ENCODE measurements at places on chromosomes 5 and 9.

DNA sequence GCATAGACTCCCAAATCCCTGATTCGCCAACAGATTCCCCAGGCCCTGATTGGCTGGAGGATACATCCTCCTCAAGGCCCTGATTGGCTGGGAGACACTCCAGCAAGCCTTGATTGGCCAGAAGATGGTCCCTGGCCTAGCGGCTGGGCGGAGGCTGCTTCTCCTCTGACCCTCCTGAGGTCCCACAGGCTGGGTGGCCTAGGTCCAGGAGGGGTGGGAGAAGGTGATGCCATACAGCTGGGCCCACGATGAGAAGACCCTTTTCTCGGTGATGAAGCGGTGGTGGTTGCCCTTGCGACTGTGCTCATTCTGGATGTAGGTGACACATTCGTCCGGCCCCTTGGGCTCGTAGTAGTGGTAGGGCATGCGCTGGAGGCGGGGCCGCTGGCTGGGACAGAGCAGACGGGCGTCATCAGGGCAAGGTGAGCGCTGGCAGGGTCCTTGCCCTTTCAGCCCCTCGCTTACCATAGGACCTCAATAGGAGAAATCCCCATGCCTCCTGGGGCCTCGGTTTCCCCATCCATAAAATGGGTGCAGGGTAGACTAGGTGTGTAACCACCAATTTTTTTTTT lies 9.0 kb upstream of the AK1 start:
- DNase-seq = no peak

GRCh38 chr5:120463006-120463680 lies 957 bp upstream of the PRR16 start:
- no peak for DNase-seq

- DNase-seq = no peak
Observed at GRCh38 chr9:38380872-38381534, 11.5 kb upstream of the ALDH1B1 start.

DNA sequence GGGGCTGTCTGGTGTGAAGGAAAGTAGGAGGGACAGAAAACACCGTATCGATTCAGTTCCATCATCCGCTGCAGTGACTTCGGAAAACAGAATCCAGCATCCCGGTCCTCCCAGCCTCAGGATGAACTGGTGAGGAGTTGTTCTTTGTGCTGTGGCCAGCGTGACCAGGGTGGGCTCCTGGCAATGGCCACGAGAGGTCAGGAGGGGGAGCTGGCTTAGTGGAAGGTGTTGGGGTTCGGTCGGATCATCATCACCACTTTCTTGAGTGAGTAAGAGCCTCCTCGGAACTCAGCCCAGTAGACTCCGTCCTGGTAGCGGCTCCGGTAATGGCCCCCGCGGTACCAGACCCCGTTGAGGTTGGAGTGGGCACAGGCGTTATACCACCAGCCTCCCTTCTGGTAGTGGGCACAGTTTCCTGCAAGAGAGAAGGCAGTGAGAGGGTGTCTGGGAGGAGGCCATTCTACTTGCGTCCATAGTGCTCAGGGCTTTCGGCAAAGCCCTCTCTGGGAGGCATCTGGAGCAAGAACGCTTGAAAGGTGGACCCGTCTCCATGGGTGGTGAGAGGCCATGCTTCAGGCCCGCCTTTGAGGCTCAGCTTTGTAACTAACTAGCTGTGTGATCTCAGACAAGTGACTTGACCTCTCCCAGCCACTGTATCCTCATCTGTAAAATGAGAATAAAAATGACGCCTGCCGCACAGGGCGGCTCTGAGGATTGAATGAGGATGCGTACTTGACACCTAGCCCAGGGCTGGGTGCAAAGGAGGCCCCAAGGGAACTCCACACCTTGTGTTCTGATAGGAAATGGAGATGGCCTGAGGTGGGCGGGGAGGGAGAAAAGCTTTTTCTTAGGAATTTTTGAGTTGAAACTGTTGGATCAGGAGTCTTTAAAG lies 33.5 kb downstream of the ANGPTL2 start:
- no peak for DNase-seq

DNA sequence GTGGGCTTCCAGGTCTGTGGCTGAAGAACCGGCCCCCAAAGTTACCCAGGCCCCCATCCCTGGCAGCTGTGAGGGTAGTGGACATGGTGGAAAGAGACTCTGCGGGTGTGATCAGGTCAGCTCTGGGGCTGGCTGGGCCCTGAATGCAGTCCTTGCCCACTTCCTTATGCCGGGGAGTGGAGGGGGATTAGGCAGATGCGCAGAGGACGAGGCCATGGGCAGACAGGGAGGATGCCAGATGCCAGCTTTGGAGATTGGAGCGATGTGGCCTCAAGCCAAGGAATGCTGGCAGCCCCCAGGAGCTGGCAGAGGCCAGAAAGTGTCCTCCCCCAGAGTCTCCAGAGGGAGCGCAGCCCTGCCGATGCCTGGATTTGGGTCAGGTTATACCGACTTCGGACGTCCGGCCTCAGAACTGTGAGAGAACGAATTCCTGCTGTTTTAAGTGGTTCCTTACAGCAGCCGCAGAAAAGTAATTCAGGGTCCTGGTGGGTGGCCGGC lies 69.8 kb downstream of the ADAMTS2 start:
- DNase-seq = no peak

GRCh38 chr5:111626473-111627148 lies 114.3 kb upstream of the STARD4 start:
- no peak for DNase-seq

- DNase-seq = no peak
Observed at GRCh38 chr5:91223886-91224285, 159.2 kb downstream of the ARRDC3 start.

- DNase-seq = no peak
Observed at GRCh38 chr5:120124031-120124430, 340.1 kb upstream of the PRR16 start.

DNA sequence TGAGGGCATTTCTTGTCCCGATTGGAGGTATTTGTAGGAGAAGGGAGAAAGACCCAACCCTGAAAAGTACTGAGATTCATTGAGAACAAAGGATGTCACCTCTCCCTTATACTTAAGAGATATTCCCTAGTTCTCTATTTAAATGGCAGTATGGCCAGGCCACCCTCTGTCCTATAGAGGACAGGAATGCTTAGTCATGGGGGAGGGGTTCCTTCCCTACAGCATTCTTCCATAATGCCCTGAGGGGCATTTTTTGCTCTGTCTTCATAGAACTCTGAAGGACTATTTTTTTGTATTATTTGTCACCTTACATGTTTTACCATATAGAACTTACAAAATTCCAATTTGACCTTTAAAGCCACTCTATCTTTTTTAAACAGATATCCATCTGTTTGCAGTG lies 176.3 kb downstream of the TMEM161B start:
- DNase-seq = no peak

GRCh38 chr9:5566054-5566618 lies 55.8 kb downstream of the PDCD1LG2 start:
- DNase-seq = no peak

DNA sequence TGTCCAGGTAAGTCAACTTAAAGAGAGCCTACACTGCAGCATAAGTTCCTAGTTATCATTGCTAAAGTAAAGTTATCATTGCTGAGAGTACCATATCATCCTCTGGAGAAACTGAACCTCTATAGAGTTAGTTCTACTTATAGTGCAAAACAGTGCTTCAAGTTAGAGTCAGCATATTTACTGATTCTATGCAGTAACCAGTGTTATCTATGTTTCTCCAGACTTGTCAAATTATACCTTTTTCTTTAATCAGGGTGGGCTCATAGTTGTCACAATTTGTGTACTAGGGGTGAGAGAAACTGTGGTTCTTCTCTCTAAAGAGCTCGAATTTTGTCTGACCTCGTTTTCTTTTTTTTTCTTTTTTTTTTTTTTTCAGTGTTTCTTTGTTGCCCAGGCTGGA lies 79.6 kb downstream of the ANXA2R start:
- DNase-seq = no peak

DNA sequence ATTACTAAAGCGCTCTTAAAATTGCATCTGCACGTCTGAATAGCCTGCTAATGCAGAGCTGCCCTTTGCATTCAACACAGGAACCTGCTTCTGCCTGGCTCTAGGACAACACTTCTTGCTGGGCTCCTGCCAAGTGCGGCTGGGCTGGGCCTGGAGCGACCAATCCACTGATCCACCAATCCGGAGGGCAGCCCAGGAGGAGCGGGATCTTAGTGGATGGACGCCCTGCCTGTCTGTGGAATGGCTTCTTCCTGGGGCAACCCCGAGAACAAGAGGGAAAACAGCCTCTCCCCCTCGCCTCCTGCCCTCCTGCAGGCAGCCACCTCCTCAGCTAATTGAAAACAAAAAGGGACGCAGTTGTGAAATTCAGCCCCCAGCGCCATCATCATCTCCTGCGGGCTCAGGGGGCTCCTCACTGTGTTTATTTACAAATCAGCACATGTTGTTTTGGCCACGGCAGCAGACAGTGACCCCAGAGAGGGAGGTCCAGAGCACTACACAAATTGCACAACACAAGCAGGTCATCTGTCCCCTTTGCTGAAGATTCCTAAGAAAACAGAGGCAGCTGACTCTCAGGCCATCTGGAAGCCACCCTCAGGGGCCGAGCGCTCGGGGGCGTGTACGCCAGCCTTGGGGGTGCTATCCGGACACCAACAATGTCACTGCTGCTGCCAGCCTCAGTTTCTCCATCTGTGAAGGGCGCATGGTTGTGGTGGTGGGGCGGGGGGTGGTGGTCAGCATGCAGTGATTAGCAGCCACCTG lies 57.3 kb downstream of the GADD45G start:
- DNase-seq = no peak

DNA sequence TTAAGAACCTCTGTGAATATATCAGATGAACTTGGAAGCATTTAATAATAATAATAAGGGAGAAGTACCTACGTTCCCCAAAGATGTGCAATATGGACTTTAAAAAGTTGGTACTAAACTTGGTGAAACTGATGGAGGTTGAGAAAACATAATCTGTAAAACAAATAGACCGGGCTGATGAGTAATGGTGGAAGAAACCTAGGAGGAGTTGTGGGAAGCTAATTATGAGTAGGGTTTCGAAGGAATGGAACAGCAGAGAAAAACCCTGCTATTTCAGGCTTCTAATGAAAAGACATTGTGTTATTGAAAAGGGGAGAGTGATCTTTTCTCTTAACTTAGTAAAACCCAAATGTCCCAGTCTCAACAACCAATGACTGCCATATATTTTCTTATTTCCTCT lies 229.3 kb downstream of the PCSK1 start:
- no peak for DNase-seq

GRCh38 chr9:100474924-100475276 lies 2.0 kb downstream of the TMEFF1 start:
- DNase-seq = no peak

DNA sequence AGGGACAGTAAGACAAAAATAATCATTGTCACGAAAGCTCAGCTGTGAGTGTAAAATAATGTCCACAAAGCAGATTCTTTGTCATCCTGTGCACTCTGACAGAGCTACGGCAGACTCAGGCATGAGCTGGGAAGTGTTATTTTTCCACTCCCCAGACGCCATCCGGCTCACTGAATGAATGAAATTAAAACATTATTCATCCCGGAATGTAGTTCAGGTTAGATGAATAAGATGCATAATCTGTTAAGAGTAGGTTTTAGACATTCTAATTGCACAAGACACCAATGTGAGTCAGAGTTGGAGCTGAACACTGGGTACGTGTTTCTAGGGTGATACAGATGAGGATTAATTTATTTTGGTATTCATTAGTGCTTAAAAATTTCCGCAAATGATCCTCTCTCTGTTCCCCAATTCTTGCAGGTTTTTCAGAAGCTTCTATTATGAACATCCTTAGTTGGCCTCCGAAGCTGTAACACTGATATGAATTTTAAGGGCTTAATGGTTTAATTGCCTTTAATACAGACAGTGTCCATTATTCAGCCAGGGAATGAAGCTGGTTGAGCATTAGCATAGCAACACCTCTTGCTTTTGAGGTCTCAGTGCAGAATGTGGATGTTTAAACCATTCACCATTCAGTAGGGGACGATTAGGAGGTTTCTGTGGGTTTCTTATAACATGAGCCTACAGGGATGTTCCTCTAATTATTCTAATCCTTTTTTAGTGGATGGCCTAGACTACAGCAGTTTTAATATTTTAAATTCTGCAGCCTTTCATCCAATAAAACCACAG lies 65.6 kb upstream of the FRRS1L start:
- DNase-seq = no peak

GRCh38 chr9:31140316-31140715 lies 1244.1 kb upstream of the ACO1 start:
- no peak for DNase-seq

- DNase-seq = no peak
Observed at GRCh38 chr5:160315968-160316367, 3.6 kb upstream of the CCNJL start.

DNA sequence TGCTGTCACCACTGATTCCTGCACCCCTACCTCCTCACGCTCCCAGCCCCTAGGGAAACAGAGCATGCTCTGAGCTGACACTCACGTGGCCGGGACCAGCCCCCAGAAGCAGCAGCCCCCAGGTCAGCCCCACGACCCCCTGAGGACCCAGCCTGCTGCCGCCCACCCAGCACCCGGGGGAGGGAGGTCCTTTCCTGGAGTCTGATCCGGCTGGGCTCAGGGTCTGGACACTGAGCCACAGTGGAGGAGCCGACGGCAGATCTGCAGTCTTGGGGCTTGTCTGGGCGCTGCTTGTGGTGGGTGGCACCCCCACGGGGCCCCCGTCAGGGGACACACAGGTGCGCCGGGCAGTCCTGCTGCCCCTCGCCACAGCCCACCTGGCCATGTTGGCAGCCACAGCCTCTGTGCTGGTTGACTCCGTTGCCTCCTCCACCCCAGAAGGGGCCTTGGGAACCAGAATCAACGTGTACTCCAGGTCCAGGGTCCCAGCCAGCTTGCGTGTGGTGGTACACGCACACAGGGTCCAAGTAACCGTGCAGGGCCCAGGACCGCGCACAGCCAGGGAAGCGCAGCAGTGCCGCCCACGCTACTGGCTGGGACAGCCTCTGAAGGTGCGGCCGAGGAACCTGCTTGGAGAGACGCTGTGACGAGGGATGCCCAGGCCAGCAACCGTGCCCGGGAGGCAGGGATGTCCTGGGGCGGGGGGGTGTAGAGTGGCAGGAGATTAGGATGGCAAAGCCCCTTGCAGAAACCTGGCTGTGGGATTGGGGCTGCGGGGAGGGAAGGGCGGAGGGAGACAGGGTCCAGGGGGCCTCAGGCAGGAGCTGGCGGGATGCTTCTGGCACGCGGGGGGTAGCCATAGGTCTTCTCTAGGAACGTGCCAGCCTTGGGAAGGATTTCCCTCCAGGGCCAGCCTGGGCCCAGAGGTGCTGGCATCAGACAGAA lies 3.5 kb downstream of the DNLZ start:
- no peak for DNase-seq

DNA sequence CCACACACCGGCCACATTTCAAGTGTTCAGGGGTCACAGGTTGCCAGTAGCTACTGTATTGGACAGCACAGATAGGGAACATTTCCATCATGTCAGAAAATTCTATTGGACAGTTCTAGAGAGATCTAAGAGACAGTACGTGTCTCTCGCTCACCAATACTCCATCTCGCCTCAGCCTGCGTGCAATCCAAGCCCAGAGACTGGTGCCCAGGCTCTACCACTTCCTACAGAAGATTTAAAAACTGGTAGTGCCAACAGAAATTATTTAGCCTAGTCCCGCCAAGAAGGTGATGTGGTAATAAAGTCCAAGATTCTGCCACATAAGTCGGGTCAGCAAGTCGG lies 390 bp upstream of the SNX2 start:
- no peak for DNase-seq
